Activated T-cell treated with anti-CD3 and anti-CD28 coated beads, Interleukin-2, amount 50 U/mL, for 72 hours (primary cell): ENCODE measurements at places on chromosomes 1 and 21. TPM values are rescaled to one million over a fixed set of nuclear protein-coding genes. Genes with fewer than 3 reads are reported as not detected.

GRCh38 chr1:46295306-46295705 is 8.1 kb downstream of the LRRC41 start:
- DNase-seq: no peak

GRCh38 chr1:220527279-220527907 is 543 bp upstream of the MARK1 start:
- peak; percentile 2 for DNase-seq

- no peak for DNase-seq
Observed at GRCh38 chr1:89624715-89625323, 8.1 kb upstream of the LRRC8C start.

- DNase-seq: no peak
Observed at GRCh38 chr1:34590211-34590623, 164.6 kb upstream of the GJB5 start.

DNA sequence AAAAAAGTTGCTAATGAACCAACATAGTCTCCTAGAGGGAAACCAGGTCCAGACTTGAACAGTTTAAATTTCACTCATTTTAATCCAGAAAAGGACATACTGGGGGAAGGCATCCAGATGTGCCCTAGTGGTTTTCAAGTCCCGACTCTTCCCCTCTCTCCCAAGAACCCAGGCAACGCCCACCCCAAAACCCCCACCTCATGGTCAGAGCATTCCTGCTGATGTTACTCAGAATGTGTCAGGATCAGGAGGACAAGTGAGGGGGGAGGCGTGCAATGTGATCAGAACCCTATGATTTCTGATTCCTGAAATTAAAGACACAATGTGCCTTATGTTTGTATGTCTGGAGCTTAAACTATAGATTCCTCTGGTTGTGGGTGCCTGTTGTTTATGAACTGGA is 1.6 kb upstream of the CTSK start:
- no peak for DNase-seq

- DNase-seq: no peak
Observed at GRCh38 chr1:15173863-15174614, 20.5 kb downstream of the TMEM51 start.

DNA sequence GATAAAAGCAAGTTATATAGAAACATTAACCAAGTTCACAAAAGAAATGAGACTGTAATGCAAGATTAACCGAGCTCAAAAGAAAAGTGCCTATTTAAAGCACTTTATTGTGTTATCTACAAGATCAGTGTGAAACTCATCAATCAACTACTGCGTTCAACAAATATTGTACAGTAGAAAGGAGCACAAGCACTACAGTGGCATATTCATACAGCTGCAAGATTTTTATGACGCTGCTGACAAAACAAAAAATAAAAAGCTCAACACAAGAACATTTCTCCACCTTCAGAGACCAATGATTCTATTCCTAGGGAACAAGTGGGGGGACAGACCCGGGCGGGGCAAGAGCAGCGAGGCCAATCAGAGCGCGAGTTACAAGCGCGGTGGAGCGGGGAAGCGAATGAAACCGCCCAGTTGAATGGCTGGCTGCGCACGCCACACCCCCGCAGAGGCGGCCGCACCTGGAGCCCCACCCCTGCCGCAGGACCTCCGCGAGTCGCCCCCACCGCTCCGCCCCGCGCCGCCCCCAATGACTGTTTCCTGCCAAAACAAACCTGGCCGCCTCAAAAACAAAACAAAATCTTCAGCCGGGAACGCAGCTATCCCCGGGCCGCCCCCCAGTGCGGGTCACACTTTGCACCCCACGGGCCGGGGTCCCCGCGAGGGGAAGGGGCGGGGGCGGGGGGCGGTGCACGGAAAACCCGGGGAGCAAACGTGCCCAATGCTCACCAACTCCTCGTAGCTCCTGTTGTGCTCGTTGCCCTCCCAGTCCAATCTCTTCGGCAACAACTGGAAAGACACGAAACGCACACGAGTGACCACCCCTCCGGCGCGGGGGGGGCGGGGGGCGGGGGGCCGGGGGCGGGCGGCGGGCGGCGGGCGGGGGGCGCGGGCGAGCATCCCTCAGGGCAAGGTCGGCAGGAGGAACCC is 1.1 kb downstream of the BRWD1 start:
- DNase-seq: peak; percentile 95

DNA sequence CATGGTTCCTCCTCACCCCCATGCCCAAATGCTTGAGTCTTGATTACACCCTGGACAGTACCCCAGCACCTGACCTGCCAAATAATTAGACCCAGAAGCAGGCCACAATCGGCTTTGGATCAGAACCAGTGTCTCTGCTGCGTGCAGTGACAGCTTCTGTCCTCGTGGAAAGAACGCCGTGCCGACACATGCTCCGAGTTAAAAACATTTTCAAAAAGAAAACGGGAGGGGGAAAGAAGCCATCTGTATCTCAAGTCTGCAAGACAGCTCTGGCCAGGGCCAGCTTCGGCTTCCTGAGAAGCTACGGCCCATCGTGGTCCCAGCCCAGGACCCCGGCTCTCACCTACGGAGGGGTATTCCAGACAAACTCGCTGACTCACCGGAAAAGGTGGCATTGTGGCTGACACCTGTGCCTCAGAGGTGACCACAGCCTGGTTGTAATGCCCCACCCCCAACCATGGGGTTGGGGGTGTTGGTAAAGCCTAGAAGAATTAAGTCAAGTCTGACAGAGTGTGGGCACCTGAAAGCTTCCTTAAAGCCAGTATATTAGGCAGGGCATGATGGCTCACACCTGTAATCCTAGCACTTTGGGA is 25.8 kb downstream of the SSBP3 start:
- peak; percentile 42 for DNase-seq

DNA sequence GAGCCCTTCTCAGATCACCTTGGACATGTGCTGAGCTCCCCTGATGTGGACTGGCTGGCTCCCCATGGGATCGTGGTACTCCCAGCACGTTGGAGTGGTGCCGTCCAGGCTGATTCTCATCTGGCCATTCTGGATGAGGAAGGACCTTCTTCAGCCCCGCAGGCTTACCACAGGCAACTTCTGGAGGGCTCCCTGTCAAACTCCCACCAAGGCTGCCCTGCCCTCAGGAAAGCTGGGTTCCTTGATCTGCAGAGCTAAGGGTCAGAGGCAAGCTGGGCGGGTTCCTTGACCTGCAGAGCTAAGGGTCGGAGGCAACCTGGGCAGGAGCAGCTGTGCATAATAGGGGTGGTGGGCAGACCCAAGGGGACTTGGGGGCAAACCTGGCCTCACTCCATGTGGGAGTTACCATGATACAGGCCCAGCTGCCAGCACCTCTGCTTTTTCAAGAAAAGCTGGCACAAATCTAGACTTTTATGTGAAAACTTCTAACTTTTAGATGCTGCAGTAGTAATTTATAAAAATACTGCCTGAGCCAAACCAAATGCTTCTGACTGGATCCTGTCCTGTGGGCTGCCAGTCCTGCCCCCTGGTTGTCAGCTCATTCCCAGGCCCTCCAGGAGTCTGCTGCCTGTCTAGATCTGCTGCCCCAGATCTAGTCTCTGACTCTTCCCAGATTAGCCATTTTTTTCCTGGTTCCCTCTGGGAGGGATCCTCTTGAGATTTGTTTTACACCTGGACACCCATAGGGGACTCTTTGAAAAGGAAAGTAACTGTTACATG is 5.6 kb upstream of the THEM5 start:
- DNase-seq: no peak

DNA sequence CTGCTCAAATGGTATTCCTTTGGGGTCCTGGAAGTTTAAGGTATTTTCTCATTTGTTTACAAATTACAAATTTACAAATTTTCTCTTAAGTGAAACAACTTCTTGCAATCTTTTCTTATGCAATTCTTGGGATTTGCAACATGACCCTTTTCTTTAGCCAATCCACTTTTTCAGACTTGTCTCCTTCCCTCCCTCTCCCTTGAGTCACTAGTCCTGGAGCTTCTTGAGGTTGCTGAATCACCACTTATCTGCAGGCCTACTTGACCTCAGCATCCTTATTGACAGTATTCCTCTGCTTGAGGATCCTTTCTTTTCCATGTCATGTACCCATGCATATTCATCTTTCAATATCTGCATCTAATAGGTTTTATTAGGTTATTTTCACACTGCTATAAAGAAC is 302.8 kb upstream of the ADAMTS5 start:
- no peak for DNase-seq

Gene LCE2C
- not detected for total RNA-seq

- peak; percentile 63 for DNase-seq
Observed at GRCh38 chr1:244010191-244010590, 40.9 kb upstream of the ZBTB18 start.

- DNase-seq: no peak
Observed at GRCh38 chr1:33866281-33866680, 2.4 kb downstream of the HMGB4 start.

Gene B3GALT2
- 0.10 TPM for total RNA-seq

- no peak for DNase-seq
Observed at GRCh38 chr1:48036710-48037355, 39.6 kb upstream of the TRABD2B start.

Gene CRNN
- not detected for total RNA-seq

DNA sequence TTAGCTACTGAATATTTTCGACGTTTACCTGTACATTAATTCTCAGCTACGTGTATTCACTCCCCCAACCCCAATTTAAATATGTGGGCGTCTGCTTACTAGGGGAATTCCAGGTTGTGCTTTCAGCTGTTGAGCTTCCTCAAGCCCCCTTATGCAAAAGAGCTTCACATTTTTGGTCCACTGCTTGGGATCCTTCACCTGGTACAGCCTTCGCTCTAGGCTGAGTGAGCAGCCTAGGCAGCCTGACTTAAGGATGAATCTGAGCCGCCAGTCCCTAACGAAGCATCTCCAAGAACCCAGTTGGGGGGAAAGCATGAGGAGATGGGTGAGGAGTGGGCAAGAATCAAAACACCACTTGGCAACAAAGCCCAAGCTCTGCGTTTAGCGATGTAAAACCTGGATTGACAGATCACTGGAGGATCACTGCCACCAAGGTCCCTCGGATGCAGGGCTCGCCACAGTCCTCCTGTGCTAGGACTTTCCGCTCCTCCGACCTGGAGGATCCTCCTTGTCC is 674 bp downstream of the BCL10 start:
- no peak for DNase-seq

Gene GJC2
- 0.77 TPM for total RNA-seq

GRCh38 chr1:211415700-211416099 is 76.3 kb downstream of the RD3 start:
- no peak for DNase-seq
